ENCODE measurements at places on chromosomes 13 and 19. TPM values are rescaled to one million over a fixed set of nuclear protein-coding genes. Genes with fewer than 3 reads are reported as not detected.
A peak's percentile ranks its signal among the peaks of the same experiment; 100 is the strongest.

DNA sequence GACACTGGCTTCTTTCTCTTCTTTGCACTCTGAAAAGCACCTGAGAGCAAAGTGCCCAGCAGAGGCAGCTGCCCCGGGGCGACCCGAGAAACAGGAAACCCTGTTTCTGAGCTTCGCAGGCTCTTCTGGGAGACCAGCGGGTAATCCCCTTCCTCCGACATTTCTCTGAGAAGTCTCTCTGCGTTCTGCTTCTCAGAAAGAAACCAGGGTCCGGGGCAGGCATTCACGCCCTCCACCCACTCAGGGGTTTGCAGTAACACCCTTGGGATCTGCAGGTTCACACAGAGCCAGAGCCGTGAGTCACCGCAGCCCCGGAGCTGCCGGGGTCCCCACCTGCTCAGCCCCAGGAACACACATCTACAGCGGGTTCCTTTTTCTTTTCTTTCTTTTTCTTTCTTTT is 86.0 kb downstream of the GADD45B start:
- peak overlapping the region; percentile 72 for H3K4me3 ChIP-seq
- peak; percentile 69 for DNase-seq
- peaks cover 28% of the 10 kb centered on the region for H3K4me1 ChIP-seq
- peaks cover 5% of the 10 kb centered on the region for H3K27me3 ChIP-seq
- no peaks in the 10 kb centered on the region for H3K36me3 ChIP-seq

- H3K27me3 ChIP-seq = no peaks in the 10 kb centered on the region
- no peak overlapping the region for H3K4me3 ChIP-seq
- H3K36me3 ChIP-seq = peaks cover 23% of the 10 kb centered on the region
- no peak overlapping the region for H3K27ac ChIP-seq
Measured at GRCh38 chr13:79432992-79433391, 26.9 kb upstream of the RBM26 start.

DNA sequence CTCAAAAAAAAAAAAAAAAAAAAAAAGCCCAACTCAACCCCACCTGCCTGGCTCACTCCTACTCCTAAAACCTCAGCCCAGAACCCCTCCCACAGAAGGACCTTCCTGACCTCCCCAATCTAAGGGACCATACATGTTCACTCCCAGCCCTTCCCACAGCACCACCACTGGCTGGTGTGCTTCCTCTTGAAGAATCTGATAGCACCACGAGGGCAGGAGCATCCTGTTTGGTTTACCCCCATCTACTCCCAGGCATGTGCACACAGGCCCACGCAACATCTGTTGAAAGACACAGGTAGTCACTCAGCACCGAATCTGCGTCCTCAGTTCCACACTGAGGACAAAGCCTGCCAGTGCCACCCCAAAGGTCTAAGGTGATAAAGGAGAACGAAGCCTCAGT is 8.2 kb downstream of the LATS2 start:
- H3K4me1 ChIP-seq = peaks cover 3% of the 10 kb centered on the region
- H3K4me3 ChIP-seq = no peak overlapping the region
- no peak for DNase-seq
- peaks cover 8% of the 10 kb centered on the region for H3K27me3 ChIP-seq

The PSG6 gene
- not detected for total RNA-seq

The CATSPERD gene
- not detected for total RNA-seq

The OR4F17 gene
- not detected for total RNA-seq

Measured in activated T-helper 2 cell treated with anti-CD3 and anti-CD28 coated beads, Interferon-gamma antibody, Interleukin-2, Interleukin-4, amounts not matched to agents 10 μg/mL and 5 μg/mL and 100 μg/mL, durations not matched to agents 14 hours and 24 hours and 36 hours (primary cell).